ENCODE measurements at places on chromosomes 6 and 20. TPM values are rescaled to one million over a fixed set of nuclear protein-coding genes. Genes with fewer than 3 reads are reported as not detected.

Gene BEND6
- 2.3 TPM for total RNA-seq

Gene APOBEC2
- not detected for total RNA-seq

Gene OR10C1
- total RNA-seq, result not detected

Gene ACSS1
- total RNA-seq, result 45.3 TPM

Gene TGM6
- total RNA-seq, result not detected

Gene C20orf96
- total RNA-seq, result 4.6 TPM

Gene OTOR
- total RNA-seq, result not detected

Gene ULBP3
- total RNA-seq, result not detected

DNA sequence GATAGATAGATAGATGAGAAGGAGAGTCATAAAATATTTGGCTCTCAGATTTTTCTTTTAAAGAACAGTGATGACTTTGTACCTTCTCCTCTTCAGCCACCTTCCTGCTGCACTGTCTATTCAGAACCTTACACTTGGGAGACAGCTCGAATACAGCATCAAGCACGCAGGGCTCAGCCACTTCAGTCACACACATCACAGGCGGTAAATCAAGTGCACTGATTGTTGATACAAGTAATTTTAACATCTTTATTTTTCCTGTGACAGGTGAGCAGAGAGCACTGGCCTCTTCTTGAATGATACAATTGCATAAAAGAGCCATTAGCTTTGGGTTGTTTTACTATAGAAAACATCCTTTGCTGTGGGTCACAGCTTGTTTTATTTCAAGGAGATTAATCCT, 1118.5 kb upstream of the EYS start:
- no peak for DNase-seq

- DNase-seq, result no peak
These were observed 450.0 kb downstream of the FRK start for GRCh38 chr6:115610696-115611095.

GRCh38 chr6:24193364-24193763, 67.3 kb downstream of the NRSN1 start:
- no peak for DNase-seq

- DNase-seq, result no peak
These were observed 38.9 kb downstream of the OR2B2 start for GRCh38 chr6:27873021-27873940.

DNA sequence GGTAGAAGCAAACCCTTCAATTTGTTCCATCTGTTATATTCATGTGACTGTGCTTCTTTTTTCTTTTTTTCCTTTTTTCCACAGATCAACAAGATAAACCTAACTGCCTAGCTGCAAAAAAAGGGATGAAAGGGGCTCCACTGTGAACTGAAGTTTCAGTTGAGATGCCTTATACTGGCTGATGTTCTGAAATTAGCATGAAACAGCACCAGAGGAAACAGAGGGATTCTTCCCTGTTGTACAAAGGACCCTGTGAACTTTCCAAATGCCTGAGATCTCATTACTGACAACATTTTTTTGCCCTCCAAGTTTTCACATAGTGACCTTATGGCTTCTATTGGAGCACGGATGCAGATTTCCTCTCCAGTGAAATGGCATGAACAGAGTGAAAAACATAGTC, 302.7 kb upstream of the TFAP2D start:
- no peak for DNase-seq

DNA sequence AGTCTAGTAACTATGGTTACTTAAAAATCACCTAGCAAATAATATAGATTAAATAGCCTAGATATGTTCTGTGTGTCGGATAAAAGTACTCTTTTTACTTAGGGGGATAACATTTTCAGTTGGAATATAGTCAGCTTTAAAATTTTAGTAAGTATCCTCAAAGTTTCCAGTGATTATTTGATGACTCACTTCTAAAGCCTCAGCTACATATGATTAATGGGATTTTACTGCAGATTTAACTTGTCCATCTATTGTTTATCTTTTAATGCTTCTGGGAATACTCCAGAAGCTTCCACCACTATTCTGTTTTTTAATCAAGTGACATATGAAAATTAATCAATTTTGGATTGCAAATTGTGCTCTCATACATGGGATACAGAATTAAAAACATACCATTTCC, 8.7 kb upstream of the TENT5A start:
- no peak for DNase-seq

All from tibial nerve (tissue), 4 donors.